ENCODE measurements at places on chromosomes 1 and 21. TPM values are rescaled to one million over a fixed set of nuclear protein-coding genes. Genes with fewer than 3 reads are reported as not detected.

Gene CCSAP
- total RNA-seq, result 2.7 TPM

Gene ERG
- total RNA-seq, result 3.5 TPM

Gene OLIG2
- total RNA-seq, result not detected

Gene VASH2
- total RNA-seq, result 0.59 TPM

Gene F5
- total RNA-seq, result 1.2 TPM

Gene NBPF14
- 29.3 TPM for total RNA-seq

Gene FCRL4
- not detected for total RNA-seq

Gene STUM
- 3.9 TPM for total RNA-seq
